ENCODE measurements at places on chromosomes 16 and 17.

DNA sequence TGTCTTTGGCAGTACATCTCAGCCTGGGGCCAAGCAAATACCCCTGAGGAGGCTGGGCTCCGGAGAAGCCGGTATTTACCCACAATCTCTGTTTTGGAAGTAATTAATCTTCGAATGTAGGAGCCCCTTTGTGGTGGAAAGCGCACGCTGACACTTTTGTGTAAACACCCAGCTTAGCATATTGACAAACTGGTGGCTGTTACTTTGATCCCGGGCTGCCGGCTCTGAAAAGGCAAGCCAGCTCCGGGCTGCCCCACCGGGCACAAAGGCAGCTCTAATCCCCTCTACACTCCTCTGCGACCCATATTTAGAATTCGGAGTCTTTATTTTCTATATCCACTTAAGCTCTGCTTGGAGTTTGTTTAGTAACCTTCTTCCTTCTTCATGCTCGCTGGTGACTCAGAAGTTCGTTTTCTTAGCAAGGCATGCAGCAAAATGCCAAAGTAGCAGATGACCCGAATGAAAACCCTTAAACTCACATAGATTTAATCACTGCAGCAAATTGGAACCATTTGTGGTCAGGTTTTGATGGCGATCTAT is 144.0 kb upstream of the IRX3 start:
- no peak for DNase-seq

GRCh38 chr16:2702438-2702825 is 17.6 kb downstream of the PRSS27 start:
- no peak for DNase-seq

- no peak for DNase-seq
Measured at GRCh38 chr17:44627513-44628242, 28.6 kb upstream of the MEIOC start.

DNA sequence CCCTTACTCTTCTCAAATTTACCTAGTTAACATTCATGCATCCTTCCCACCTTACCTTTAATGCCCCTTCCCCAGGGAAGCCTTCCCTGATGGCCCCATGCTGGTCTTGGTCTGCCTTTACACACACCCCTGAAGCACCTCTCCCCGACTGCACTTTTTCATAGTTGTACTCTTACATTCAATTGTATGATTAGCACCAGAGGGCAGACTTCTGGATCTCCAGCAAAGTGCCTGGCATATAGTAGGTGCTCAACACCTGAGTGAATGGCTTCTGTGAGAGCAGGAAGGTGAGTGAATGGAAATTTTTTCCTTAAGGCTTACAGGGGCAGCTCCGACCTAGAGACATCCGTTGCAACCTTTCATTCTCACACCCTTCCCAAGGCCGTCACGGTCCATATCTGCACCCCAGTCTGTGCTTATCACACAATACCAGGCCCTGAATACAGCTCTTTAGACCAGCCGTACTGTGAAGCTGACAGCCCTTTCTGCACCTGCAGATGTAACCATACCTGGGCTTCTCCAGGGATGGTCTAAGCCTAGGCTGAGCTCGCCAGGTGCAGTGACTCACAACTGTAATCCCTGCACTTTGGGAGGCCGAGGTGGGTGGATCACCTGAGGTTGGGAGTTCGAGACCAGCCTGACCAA is 4.4 kb downstream of the PGAP3 start:
- no peak for DNase-seq
